ENCODE measurements at places on chromosomes 3 and 15.
A peak's percentile ranks its signal among the peaks of the same experiment; 100 is the strongest.

DNA sequence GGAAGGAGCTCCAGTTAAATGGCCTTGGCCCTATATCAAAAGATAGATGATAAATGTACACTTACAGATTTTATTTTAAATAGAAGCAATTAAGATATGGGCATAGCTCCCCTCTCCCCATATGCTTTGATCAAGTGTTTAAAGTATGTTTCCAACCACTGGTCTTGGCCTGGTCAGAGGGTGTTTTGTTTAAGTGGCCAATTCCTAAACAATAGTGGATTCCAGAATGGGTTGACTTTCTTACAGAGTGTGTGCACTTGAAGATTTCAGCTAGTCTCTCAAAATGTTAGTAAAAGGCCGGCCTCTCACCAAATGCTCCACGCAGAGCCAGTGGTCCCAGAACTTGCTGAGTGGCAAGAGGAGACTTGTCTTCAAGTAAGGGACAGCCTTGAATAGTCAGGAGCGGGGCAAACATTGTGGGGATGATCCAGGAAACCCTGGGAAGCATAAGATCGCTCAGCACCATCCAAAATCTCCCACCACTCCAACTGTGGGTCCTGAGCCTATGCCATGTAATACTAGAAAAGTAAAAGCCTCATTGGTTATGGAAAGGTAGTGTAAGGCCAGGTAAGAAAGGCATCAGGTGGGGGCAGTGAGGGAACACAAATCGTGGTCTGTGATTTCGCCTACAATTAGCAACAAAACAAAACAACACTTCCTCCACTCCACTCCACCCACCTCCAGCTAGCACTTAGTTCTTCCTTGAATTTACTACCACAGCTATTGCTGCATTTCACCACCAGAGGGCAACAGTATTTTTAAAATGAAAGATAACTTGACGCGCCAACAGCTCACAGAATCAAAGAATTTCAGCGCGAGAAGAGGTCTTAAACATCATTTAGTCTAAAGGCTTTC lies 4.8 kb downstream of the RARRES1 start:
- no peak for DNase-seq

GRCh38 chr3:123652342-123652984 lies 67.6 kb upstream of the HACD2 start:
- no peak for DNase-seq

DNA sequence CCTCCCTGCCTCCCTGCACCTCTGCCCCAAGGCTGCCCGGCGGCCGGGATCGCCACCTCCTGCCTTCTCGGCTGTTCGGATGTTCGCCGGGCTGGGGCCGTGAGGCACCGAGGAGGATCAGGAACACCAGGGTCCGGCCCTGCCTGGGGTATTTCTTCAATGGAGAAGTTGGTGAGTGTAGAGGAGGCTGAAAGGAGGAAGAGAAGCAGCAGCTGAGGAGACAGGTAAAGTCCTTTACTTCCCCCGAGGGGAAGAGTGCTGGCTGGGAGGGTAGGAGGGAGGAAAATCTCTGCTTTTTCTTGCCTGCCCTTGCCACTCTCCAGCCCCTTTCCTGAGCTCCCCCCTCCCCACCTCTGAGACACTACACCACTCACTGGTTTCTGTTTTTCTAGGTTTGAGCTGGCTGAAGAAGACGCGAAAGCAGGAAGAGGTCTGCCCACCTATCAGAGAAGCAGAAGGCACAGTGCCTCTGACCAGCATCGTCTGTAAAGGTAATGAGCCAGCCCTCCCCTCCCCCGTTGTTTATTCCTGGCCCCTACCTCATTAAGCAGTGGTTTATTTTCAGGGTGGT lies 519 bp downstream of the ASB7 start:
- DNase-seq = no peak

GRCh38 chr15:34753236-34753894 lies 1.4 kb downstream of the GJD2 start:
- no peak for DNase-seq

- DNase-seq = no peak
Observed at GRCh38 chr3:116939091-116939490, 229.5 kb downstream of the TUSC7 start.

- no peak for DNase-seq
Observed at GRCh38 chr3:147509448-147509847, 100.3 kb downstream of the ZIC1 start.

DNA sequence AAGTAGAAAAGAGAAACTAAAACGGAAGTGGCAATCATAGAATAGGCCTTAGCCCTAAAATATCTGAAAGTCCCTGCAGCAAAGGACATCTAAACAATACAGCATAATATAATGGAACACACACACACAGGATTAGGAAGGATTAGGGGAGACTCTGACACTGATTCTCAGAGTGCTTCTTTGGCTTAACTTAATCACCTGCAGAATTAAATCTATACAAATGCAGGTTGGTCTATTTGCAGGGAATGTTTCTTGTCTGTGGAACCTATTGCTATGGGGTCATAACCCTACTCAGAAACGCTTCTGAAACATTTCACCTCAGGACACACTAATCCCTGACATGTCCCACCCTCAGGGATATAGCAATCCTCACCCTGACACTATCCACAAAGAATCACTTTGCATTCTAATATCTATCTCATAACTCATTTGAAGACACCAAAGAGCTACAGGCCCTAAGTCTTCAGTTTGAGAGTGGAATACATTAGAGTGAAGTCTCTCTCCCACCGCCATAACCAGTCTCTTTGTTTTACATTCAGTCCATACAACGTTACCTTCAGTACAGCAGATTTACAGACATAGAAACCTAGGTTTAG lies 1041.2 kb downstream of the TUSC7 start:
- DNase-seq = no peak

- DNase-seq = peak; percentile 74
Observed at GRCh38 chr3:58577269-58577821, at the start of gene FAM107A. Gene FAM107A, minus strand, starts transcription at chr3:58577391. Its CDS starts 7,531 bp downstream, at chr3:58569860.

- no peak for DNase-seq
Observed at GRCh38 chr15:100931143-100931890, 12.2 kb downstream of the LRRK1 start.

DNA sequence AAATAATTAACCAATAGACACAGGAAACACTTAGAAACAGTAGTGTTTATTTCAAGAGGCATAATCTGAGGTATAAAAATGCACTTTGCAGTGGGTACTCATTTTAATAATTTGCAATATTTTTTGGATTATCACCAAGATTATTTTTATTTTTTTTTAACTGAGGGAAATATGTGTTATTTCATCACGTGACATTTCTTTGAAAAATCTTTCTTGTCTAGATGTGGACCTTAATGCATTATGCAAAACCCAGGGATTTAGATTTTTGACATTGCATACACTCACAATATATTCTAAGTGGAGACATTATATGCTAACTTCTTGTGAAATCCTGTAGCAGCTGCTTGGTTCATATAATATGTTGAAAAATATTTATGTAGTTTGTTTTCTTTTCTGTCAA lies 260.4 kb upstream of the MEIS2 start:
- no peak for DNase-seq

GRCh38 chr3:180288816-180289215 lies 252.1 kb upstream of the PEX5L start:
- DNase-seq = no peak

- no peak for DNase-seq
Observed at GRCh38 chr3:58900386-58900785, 149.4 kb downstream of the CFAP20DC start.

- DNase-seq = no peak
Observed at GRCh38 chr3:157718800-157719199, 215.6 kb upstream of the VEPH1 start.

GRCh38 chr3:137105277-137105977 lies 147.6 kb downstream of the IL20RB start:
- no peak for DNase-seq

GRCh38 chr3:151859905-151860304 lies 13.5 kb upstream of the SUCNR1 start:
- no peak for DNase-seq

DNA sequence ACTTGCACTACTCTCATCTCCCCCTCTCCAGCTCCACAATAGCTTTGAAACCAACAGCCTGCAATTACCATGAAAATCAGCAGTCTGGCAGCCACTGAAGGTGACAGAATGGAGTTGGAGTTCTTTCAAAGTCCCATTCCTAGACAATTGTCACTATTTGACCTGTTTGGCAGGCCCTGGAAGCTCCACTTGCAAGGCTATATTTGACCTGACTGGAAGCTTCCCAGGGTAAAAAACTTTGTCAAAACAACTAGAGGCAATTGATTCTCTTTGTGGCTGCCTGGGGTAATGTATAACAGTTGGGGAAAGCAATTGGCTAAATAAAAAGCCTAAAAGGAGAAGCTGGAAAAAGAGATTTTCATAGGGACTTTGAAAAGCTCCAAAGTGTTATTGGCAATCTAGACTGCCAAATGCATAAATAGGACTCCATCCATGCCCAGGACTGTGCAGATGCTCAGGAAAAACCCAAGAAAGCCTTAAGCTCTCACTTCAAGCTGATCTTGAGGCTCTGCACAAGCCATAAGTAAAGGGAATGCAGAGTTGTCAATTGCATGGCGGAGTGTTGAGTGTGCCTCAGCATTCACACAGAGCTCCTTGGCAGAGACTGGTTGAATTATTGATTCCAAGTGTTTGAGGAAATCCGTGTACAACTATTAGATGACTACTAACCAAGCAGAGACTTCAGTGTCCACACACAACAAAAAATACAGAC lies 18.3 kb downstream of the GREM1 start:
- no peak for DNase-seq

GRCh38 chr3:195036574-195036973 lies 234.4 kb downstream of the XXYLT1 start:
- no peak for DNase-seq

- no peak for DNase-seq
Observed at GRCh38 chr15:31291048-31291578, 35.5 kb upstream of the KLF13 start.

DNA sequence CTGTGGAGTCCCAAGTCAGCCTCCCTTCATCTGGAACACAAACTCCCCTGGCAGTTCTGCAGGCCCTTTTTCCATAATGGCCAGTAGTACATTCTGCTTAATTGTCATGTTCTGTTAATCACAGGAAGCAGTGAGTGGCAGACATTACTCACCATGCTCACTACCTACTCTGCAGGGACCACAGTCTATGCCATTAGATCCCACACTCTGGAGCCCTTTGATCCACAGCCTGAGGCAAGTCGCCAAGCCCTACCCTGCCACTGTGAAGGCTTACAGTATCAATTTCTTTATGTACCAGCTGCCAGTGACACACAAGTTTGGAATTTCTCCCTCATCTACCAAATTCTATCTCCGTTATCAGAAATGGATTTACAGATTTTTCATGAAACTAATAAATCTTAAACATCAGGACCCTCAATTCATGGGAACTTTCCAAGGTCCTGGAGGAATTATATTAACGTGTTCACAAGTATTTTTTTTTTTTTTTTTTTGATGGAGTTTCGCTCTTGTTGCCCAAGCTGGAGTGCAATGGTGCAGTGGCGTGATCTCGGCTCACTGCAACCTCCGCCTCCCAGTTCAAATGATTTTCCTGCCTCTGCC lies 20.6 kb upstream of the WWTR1 start:
- DNase-seq = no peak

DNA sequence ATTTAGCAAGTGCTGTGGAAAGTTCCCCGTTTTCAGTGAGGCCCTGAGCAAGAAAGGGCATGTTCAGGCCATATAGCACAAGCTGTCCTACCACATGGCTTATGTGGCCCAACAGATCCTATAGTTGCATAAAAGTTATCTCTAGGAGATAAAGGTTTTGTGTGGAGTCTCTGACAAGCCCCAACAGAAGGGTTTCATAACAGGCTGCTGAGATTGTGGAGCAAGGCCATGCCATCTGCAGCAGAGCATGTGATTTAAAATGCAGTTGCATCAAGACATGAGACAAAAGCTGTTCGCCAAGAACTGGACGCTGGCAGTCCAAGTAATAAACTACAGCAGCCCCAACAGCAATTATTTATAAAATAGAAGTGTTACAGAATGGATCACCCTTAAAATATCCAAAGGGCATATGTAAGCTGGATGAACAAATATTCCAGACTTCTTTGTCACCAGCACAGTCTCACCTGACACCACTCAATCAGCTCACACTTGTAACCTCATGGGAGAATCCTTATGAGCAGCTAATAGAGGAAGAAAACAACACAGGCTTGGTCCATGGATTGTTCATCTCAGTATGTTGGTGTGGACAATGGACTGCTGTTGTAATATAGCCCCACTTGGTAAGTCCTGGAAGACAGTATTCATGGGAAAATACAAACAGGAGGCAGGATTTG lies 14.4 kb upstream of the CLDN1 start:
- DNase-seq = no peak

DNA sequence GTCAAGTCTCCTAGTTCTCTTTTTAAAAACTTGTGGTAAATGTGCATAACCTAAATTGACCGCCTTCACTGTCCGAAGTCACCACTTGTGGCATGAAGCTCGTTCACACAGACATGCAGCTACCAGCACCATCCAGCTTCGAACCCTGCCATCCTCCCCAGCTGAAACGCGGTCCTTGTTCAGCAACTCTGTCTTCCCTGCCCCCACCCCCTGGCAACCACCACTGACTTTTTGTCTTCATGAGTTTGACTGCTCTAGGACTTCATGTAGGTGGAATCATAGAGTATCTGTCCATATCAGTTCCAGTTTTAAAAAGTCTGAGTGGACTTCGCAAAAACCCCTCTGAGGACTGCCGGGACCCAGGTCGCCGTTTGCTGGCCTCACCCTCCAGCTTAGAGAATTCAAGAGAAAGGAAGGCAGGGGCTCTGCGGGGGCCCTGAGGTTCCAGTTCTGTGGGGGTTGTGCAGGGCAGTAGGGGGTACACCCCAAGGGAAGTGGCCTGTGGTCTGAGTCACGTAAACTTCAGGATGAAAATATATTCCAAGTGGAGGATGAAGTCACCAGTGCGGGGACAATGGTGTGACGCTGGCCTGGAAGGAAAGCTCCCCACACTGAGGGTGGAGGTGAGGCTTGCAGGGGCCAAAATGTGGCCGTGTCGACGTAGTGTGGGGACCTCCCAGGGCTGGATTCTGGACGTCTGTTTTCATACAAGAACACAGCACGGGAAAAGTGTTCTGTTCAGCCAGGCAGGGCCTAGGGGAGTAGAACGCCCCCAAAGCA lies 67.6 kb downstream of the ABTB1 start:
- no peak for DNase-seq

GRCh38 chr3:183924956-183925355 lies 40.3 kb upstream of the PARL start:
- DNase-seq = no peak

GRCh38 chr3:49804141-49805041 lies 1.3 kb downstream of the INKA1 start:
- DNase-seq = no peak

DNA sequence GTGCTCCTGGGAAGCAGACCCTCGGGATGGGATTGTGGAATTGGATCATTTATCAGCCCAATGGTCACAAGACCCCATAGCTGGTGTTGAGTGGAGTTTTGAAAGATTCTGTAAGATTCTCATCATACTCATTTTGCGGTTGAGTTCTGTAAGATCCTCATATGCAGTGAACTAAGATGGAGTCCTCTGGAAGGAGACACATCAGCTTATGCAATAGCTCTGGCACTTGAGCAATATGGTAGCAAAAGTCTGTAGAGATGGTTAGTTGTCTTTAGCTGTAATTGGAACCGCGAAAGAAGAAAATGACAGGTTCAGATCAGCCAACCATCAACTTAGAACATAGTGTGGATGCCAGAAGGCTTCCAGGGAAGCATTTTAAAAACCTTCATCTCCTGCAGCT lies 184.5 kb upstream of the TSC22D2 start:
- no peak for DNase-seq
